ENCODE measurements at places on chromosomes 2 and 18. TPM values are rescaled to one million over a fixed set of nuclear protein-coding genes. Genes with fewer than 3 reads are reported as not detected.

NEB gene
- polyA plus RNA-seq, result 18.6 TPM

GKN1 gene
- polyA plus RNA-seq, result not detected

PAIP2B gene
- polyA plus RNA-seq, result 4.5 TPM

IL36A gene
- polyA plus RNA-seq, result not detected

ERBB4 gene
- 6.1 TPM for polyA plus RNA-seq

FBXO15 gene
- 46.0 TPM for polyA plus RNA-seq

SIX2 gene
- polyA plus RNA-seq, result 1.1 TPM

UGT1A4 gene
- polyA plus RNA-seq, result 0.25 TPM

SLC40A1 gene
- polyA plus RNA-seq, result 64.0 TPM

RAD51AP2 gene
- 2.7 TPM for polyA plus RNA-seq

SNED1 gene
- polyA plus RNA-seq, result 15.8 TPM

C2orf92 gene
- 51.2 TPM for polyA plus RNA-seq

ASB18 gene
- polyA plus RNA-seq, result 0.67 TPM

GBX2 gene
- polyA plus RNA-seq, result 0.90 TPM

KIAA2012 gene
- 1.6 TPM for polyA plus RNA-seq

LYG2 gene
- polyA plus RNA-seq, result not detected

COL5A2 gene
- polyA plus RNA-seq, result 24.7 TPM

BOLL gene
- 256 TPM for polyA plus RNA-seq

CCDC148 gene
- 5.7 TPM for polyA plus RNA-seq

NAT8 gene
- polyA plus RNA-seq, result 6.0 TPM

SAG gene
- polyA plus RNA-seq, result 25.6 TPM

TMEM198 gene
- polyA plus RNA-seq, result 7.3 TPM

SERPINB2 gene
- polyA plus RNA-seq, result not detected

CYRIA gene
- polyA plus RNA-seq, result 4.8 TPM

PAX8 gene
- 22.3 TPM for polyA plus RNA-seq

CFC1 gene
- not detected for polyA plus RNA-seq

RBKS gene
- 18.4 TPM for polyA plus RNA-seq

ACVR1C gene
- polyA plus RNA-seq, result 0.47 TPM

NOTO gene
- polyA plus RNA-seq, result not detected

APOB gene
- polyA plus RNA-seq, result 0.30 TPM

PARD6G gene
- 3.0 TPM for polyA plus RNA-seq

CPO gene
- polyA plus RNA-seq, result 0.90 TPM
